ENCODE measurements at places on chromosomes 6 and 20.
A peak's percentile ranks its signal among the peaks of the same experiment; 100 is the strongest.

DNA sequence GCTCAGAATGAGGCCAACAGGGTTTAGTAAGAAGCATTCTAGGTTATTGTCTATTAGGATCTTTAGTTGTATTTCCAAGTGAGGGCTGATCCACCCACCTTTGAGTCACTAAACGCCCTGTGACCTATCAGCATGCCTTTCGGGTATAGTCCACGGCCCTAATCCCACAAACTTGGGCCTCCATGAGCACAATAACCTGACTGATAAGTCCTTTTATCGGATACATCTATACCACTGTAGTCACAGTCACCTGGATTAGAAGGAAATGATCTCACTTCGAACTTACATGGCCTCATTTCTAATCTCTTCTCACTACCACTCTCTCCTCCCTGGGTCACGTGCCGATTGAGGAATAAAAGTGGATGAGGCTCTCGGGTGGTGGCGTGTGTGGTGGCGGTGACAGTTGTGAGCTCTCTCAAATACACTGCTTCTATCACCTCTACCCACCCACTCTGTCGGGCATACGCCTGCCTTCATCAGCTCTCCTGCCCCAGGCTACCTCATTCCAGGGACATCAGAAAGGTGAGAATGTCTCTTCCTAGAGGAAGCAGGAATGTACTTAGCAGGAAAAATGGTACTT lies 65.2 kb downstream of the TRAM2 start:
- DNase-seq, result no peak

DNA sequence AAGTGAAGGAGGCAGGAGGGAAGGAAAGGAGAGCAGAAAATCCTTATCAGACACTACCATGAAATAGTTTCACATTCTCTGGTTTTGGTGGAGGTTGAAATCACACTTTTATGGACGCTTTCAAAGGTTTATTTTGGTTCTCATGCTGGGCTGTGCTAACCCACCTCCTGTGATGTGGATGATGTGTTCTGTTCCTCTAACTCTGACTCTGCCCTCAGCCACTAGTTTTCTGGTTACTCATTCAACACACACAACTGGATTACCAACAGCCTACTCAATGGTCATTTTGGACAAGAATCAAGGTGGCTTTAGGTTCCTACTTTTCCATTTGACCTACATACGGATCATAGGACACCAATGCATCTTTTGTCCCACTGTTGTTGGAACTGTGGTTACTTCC lies 522.1 kb upstream of the BTBD3 start:
- DNase-seq, result no peak

DNA sequence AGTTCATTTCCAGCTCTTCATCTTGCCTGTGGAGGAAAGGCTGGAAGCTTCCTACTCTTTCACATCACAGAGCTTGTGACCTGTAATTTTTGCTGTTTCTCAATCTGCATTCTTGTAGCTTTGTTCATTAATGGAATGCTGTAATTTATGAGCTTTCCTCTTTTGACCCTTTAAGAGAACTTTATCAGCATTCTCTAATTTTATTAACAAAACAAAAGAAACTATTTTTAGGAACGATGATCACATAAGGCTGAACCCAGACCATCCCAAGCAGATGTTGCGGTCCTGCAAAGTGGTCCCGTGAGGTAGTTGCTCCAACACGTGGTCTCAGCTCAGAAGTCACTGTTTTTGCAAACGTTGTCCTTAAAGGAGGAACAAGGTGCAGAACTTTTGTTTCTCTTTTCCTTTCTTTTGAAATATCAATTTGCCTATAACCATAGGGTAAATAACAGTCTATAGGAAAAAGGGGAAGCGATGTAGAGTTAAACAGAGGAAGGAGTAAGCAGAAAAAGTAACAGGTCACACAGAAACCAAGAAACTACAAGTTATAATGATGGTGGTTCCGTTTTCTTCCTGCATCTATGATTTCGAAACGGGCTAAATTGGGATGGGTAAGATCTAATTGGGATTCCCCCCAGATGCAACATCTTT lies 121.3 kb upstream of the PHACTR1 start:
- no peak for DNase-seq

DNA sequence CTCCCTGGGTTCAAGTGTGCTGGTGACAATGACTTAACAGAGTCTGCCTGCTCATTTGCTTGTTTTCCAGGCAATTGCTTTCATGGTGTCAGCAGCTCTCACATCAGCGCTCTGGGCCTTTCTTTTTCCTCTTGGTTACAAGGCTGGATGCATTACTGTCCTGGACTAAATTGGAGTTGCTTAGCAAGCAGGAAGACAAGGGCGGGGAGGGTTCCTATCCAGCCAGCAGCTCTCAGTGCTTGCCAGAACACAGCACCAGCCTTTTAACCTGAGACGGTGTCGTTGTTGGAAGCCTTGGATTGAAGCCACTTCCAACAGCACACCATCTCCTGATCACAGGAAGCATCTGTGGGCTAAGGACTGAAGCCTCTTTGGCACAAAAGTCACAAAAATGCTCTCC lies 606.9 kb downstream of the CDH26 start:
- peak; percentile 50 for DNase-seq

DNA sequence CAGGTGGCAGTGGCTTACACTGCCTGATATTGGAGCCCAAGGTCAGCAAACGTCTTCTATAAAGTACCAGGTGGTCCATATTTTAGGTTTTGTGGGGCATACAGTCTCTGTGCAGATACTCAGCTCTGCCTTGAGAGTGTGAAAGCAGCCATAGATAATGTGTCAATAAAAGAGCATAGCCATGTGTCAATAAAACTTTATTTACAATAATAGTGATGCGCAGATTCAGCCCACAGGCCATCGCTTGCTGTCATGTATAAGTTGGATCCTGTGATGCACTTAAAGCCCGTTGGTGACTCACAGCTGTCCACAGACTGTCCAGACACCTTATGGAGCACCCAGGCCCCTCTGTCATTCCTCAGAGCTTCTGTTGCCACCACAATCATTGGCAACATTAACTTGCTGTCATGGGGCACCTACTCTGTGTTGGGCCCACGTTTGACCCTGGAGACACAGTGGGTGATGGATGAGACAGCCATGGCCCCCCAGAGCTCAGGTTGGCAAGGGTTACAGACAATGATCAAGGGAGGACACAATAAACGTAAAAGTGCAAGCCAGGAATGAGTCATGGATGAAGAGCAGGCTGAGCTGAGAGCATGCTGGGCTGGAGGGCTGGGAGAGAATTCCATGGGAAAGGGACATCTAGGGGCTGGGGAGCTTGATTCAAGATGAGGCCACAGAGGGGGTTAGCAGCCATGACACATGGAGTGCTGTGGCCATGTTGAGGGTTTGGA lies 173.6 kb downstream of the TAF4 start:
- no peak for DNase-seq

DNA sequence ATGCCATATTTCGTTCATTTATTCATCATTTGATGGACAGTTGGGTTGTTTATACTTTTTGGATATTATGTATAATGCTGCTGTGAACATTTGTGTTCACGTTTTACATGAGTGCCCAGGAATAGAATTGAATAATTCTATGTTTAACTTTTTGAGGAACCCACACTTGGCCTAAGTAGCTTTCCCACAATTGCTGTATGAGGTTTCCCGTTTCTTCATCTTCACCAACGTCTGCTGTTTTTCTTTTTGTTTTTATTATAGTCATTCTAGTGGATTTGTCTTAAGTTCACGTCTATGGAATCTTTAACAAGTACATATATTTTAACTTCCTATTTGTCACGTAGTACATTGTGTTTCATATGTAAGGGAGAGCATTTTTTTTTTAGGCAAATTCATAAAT lies 110.3 kb downstream of the JARID2 start:
- no peak for DNase-seq

DNA sequence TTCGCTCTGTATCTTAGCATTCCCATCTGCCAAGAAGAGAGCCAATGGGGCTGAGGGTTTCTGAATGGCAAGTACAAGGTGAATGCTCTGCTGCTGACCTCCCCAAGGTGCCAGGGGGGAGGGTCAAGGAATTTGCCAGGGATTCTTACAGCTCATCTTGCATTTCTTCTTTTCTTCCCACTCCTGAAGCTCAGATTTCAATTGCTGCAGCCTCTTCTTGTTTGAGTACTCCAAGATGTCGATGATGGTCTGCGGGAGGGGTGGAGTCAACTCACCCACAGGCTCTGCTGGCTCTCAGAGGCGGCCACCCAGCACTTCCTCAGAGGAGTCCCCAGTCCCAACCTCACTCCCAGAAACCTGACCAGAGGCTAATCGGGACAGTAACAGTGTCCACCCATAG lies 12.4 kb downstream of the C20orf96 start:
- DNase-seq, result no peak

- no peak for DNase-seq
Observed at GRCh38 chr6:132713352-132714134, at the start of gene VNN1. VNN1 (minus strand) TSS chr6:132714055; CDS start chr6:132714035, 20 bp downstream.

DNA sequence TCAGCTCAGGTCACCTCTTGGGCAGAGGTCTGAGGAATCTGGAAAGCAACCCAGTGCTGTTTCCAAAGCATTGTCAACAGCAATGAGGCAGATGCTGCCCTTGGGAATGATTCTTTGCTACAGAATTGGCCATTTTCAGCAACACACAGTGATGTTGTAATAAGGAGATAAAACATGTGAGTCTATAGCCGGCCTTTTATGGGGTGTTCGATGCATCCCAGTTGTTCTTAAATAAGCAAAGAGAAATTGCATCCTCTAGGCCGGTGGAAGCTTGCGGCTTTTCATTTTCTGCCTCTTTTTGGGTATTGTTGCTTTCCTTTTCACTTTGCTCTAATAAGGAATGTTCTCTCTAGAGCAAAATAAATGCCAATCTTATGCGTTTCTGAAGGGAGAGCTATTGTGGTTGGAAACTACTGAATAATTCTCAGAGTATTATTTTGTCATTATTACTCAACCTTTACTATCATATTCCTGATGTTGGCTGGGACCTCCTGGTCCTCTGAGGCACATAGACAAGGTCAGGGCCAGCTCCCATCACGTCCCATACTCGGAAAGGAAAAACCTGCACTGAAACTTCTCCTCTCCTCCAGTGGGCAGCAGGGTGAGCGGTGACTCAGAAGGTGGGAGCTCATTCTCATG lies 214.2 kb downstream of the CDH26 start:
- DNase-seq, result no peak

GRCh38 chr20:47543006-47543431 lies 41.3 kb downstream of the NCOA3 start:
- DNase-seq, result no peak

- no peak for DNase-seq
Observed at GRCh38 chr20:21812379-21812778, 106.9 kb downstream of the PAX1 start.

DNA sequence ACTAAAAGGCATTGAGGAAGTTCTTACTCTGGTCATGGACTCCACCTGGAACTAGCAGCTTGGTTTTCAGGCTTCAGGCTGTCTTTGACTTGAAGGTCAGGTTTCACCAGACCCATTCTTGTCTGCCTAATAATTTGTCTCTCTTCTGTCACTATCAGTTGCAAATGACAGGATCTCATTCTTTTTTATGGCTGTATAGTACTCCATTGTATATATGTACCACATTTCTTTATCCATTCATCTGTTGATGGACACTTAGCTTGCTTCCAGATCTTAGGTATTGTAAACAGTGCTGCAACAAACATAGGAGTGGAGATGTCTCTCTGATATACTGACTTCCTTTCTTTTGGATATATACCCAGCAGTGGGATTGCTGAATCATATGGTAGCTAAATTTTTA lies 73.1 kb upstream of the SYNCRIP start:
- DNase-seq, result no peak

DNA sequence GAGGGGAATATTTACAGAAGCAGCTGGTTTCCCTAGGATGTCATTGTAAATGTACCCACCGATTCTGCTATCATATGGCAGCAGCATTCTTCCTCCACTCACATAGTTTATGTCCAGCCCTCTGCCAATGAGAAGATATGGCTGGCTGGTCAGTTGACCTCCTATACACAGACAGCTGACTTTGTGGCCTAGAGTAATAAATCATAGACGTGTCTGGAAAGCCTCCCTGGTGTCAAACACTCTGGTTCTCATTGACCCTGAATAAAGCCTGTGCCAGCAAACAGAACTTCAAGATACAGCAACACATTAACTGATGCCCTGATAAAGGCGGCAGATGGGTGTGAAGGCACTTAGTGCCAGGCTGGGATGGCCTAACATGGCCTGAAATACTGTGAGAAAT lies 52.6 kb downstream of the GPR63 start:
- no peak for DNase-seq

- DNase-seq, result no peak
Observed at GRCh38 chr6:111805511-111806164, 67.6 kb downstream of the FYN start.

All from NCI-H446 (cell line).